ENCODE measurements at places on chromosomes 3 and 15.

DNA sequence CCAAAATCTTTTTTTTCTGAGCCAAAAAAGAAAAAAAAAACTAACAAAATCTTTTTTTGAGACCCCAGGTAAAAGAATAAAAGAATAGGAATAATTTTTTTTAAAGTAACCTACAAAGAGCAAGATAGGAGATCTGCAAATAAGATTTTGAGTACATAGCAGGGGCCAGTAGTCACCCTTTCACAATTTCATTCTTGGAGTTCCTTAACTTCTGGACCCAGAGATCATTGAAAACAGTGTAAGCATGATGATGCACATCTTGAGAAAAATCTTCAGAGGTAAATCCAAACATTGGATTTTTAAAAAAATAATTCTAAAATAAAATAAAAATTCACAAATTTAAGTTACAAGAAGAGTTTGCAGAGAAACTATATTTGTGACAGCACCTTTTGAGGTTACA lies 18.8 kb downstream of the TFRC start:
- DNase-seq, result no peak

GRCh38 chr3:69649120-69650065 lies 89.9 kb upstream of the MITF start:
- peak; percentile 90 for DNase-seq

- DNase-seq, result no peak
These were observed 39.8 kb downstream of the CGGBP1 start for GRCh38 chr3:88019024-88019423.

- DNase-seq, result no peak
These were observed 317.3 kb downstream of the TLE3 start for GRCh38 chr15:69780374-69780773.

DNA sequence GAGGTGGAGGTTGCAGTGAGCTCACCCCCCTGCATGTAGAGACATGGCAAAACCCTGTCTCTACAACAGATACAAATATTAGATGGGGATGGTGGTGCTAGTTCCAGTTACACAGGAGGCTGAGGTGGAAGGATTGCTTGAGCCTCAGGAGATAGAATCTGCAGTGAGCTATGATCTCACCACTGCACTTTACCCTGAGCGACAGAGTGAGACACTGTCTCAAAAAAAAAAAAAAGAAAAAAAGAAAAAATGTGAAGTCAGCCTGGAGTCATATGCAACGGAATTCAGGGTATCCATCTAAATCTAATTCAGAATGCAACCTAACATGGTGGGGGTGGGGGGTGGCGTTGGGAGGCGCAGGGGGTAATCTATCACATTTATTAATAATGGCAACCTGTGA lies 37.1 kb upstream of the NR2F2 start:
- DNase-seq, result no peak

- DNase-seq, result peak; percentile 33
These were observed 303.9 kb downstream of the PDCD6IP start for GRCh38 chr3:34102288-34102687.

GRCh38 chr15:48084759-48085590 lies 35.8 kb upstream of the SLC24A5 start:
- DNase-seq, result no peak

GRCh38 chr3:120052677-120053076 lies 41.6 kb downstream of the GSK3B start:
- no peak for DNase-seq
